Heart left ventricle (tissue), 16 donors: ENCODE measurements at places on chromosomes 12 and 14.

DNA sequence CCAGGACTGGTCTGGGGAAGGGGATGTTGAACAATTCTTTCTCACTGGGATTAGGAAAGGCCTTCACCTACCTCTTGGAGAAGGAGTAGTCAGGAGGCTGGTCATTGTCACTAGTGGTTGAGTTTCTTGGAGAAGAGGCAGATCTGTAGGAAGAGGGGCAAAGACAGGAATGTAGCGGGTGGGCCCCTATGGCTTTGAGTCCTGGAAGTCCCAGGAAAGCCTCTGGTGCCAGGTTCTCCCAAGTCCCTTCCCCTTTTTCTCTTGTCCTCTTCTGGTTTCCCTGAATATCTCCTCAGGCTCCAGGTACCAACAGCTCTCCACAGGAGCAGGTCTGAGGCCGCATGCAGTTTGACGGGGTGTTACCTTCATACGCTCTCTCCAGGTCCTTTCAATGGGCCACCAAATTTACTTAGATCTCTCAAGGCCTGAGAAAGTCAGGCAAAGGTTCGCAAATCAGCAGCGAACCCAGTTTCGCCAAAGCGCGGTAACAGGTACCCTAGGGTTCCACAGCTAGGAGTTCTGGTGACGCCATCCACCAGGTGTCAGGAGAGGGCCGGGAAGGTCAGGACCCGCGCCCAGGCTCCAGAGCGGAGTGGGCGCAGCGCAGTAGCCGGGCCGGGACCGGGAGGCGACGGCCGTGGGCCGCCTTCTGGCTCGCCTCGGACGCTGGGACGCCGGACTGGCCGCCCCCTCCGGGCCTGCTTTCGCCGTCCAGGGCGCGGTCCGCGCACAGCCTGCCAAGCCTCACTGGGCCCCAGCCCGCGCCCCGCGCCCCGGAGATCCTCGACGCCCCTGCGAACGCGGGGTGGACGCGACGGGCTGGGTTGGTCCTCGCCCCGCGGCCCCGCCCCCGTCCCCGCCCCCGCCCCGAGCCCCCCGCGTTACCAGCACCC, 795 bp downstream of the SMAGP start:
- no peaks in the 10 kb centered on the region for H3K4me1 ChIP-seq
- DNase-seq = peak; percentile 45
- peak overlapping the region; percentile 81 for H3K27ac ChIP-seq
- peak overlapping the region; percentile 63 for H3K4me3 ChIP-seq
- no peaks in the 10 kb centered on the region for H3K27me3 ChIP-seq
- H3K36me3 ChIP-seq = no peaks in the 10 kb centered on the region

DNA sequence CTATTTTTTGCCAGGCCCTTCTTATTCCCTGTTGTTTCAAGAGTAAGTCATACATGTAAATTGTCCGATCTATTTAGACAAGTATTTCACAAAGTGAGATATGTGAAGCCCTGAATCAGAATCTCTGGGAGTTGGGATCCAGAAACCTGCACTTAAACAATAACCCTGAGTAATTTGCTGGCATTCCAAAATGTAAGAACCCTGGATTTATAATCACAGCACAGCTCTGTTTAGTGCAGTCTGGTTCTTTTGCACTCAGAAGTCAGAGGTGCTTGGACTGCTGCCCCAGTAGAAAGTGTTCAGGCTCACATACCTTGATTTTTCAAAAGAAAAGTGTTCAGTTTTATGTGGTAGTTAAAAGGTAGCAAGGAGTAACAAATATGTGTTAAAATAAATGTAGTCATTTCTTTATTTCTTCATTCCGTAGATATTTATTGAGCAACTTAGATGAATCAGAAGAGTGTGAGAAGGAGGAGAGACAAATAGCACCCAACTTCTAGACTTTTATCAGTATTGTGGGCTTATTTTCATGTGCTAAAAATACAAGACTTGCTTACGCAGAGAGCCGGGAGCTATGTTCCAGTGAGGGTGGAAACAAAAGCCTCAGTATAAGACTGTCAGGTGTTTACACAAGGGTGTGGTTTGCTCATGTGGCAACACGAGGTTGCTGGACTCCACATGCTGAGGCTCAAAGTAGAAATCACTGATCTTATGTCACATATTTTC, 70.1 kb downstream of the SYNE2 start:
- H3K27ac ChIP-seq = no peak overlapping the region
- no peaks in the 10 kb centered on the region for H3K36me3 ChIP-seq
- peaks cover 9% of the 10 kb centered on the region for H3K4me1 ChIP-seq
- no peak overlapping the region for H3K4me3 ChIP-seq
- DNase-seq = no peak
- no peaks in the 10 kb centered on the region for H3K27me3 ChIP-seq

- no peak overlapping the region for H3K4me3 ChIP-seq
- H3K27ac ChIP-seq = no peak overlapping the region
- H3K4me1 ChIP-seq = peaks cover 8% of the 10 kb centered on the region
- H3K27me3 ChIP-seq = no peaks in the 10 kb centered on the region
- no peaks in the 10 kb centered on the region for H3K36me3 ChIP-seq
- DNase-seq = no peak
Observed at GRCh38 chr12:46669720-46670119, 156.1 kb downstream of the SLC38A4 start.

GRCh38 chr14:61677479-61677878, 17.8 kb upstream of the HIF1A start:
- no peaks in the 10 kb centered on the region for H3K27me3 ChIP-seq
- no peaks in the 10 kb centered on the region for H3K4me1 ChIP-seq
- no peak overlapping the region for H3K4me3 ChIP-seq
- H3K27ac ChIP-seq = no peak overlapping the region

DNA sequence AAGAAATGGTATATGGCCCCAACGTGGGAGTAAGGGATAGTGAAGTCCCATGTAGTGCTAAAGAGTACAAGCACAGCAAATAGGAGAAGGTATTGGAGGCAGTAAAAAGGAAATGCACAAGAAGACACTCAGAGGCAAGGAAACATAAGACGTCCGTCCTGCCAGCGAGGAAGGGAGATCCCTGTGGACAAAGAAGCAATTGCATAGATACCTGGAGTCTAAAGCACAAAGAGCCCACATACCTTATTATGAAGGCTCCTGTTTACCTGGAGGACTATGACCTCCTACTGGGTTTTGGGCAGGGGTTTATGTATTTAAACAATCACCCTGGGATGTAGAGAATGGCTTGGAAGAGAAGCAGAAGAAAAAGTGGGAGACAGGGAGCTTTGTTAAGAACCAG, 341.2 kb upstream of the DCN start:
- H3K27me3 ChIP-seq = no peaks in the 10 kb centered on the region
- no peaks in the 10 kb centered on the region for H3K36me3 ChIP-seq
- no peak for DNase-seq
- no peaks in the 10 kb centered on the region for H3K4me1 ChIP-seq
- no peak overlapping the region for H3K4me3 ChIP-seq
- no peak overlapping the region for H3K27ac ChIP-seq

DNA sequence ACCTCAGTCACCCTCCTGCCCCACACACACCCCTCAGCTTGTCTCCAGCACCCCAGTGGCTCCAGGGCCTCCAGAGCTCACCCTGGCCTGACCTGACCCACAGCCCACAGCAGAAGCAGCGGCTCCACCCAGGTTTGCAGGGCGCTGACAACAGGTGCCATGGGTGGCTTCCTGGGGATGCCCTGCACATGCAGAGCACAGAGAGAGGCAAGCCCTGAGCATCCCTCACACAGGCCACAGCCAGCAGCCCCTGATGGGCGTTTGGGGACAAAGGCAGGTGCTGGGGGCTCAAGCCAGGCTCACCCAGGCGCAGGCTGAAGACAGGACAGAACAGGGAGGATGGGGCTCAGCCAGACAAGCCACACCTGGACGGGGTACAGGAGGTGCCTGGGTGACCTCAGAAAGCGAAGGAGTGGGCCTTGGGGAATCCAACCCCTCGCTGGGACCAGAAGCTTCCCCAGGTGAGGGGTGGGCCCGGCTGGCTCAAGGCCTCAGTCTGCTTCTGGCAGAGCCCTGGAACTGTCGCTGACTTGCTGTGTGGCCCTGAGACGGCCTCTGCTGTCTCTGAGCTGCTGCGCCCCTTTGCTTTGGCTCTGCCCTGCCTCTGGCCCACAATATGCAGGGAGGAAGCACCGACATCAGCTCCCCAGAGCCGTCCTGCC, 10.6 kb downstream of the ARL6IP4 start:
- H3K36me3 ChIP-seq = peaks cover 78% of the 10 kb centered on the region
- H3K27me3 ChIP-seq = no peaks in the 10 kb centered on the region
- H3K4me1 ChIP-seq = peaks cover 4% of the 10 kb centered on the region
- H3K4me3 ChIP-seq = no peak overlapping the region
- H3K27ac ChIP-seq = no peak overlapping the region

- H3K4me1 ChIP-seq = no peaks in the 10 kb centered on the region
- H3K27ac ChIP-seq = no peak overlapping the region
- H3K4me3 ChIP-seq = no peak overlapping the region
- H3K36me3 ChIP-seq = peaks cover 13% of the 10 kb centered on the region
Observed at GRCh38 chr14:88840926-88841325, 16.5 kb downstream of the TTC8 start.

- H3K27ac ChIP-seq = peak overlapping the region; percentile 99
- no peaks in the 10 kb centered on the region for H3K36me3 ChIP-seq
- H3K4me3 ChIP-seq = peak overlapping the region; percentile 57
- no peak for DNase-seq
- H3K27me3 ChIP-seq = no peaks in the 10 kb centered on the region
- H3K4me1 ChIP-seq = no peaks in the 10 kb centered on the region
Observed at GRCh38 chr12:11651381-11651780, 1.9 kb downstream of the ETV6 start.
